ENCODE measurements at places on chromosomes 3 and 15.

DNA sequence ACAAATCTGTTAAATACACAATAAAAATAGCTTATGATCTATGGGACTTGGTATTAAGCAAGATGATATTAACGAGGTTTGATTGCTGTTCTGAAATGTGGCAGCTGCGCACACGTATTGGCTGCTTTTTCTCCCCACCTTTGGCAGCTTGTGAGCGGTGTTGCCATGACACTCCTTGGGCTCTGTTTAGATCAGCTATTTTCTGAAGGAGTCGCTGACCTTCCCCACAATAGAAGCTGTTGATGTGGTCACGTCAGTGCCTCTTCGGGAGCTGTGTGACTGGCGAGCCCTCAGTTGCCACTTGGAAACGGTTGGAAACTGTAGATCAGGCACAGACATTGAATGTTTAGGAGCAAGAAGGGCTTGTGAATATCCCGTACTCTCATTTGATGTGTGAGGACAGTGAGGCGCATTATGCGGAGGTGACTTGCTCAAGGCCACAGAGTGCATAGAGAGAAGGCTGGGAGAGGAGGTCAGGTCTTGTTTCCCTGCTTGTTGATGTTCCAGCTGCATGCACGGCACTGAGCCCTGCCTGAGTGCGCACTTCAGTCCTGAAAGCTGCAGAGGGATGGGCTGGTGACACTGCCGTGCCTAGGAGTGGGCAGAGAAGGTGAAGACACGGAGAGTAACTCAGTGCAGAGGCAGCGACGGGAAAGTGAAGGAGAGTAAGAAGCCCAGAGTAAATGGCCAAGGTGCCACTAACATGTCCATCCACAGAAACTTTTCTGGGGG lies 198.4 kb downstream of the LPP start:
- H3K27ac ChIP-seq = no peak overlapping the region
- H3K4me1 ChIP-seq = peaks cover 11% of the 10 kb centered on the region
- DNase-seq = no peak
- H3K27me3 ChIP-seq = no peaks in the 10 kb centered on the region

DNA sequence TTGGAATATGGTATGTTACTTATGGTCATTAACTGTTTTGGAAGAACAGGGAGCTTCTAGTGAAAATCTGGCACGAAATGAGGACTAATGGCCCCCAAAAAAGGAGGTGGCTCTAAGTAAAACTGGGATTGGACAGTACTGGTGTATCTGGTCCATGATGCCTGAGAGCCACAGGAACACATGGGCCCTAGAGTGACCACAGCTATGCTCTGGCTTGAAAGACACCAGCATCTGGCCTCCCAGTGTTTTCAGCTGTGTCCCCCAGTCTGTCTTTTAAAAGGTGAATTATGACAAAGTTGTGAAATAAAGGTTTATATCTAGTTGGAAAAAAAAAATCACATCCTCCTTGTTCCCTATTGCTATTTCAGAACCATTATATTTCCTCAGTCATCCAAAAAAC lies 64.5 kb downstream of the GSK3B start:
- H3K4me1 ChIP-seq = no peaks in the 10 kb centered on the region
- no peaks in the 10 kb centered on the region for H3K36me3 ChIP-seq
- no peaks in the 10 kb centered on the region for H3K27me3 ChIP-seq
- DNase-seq = no peak

DNA sequence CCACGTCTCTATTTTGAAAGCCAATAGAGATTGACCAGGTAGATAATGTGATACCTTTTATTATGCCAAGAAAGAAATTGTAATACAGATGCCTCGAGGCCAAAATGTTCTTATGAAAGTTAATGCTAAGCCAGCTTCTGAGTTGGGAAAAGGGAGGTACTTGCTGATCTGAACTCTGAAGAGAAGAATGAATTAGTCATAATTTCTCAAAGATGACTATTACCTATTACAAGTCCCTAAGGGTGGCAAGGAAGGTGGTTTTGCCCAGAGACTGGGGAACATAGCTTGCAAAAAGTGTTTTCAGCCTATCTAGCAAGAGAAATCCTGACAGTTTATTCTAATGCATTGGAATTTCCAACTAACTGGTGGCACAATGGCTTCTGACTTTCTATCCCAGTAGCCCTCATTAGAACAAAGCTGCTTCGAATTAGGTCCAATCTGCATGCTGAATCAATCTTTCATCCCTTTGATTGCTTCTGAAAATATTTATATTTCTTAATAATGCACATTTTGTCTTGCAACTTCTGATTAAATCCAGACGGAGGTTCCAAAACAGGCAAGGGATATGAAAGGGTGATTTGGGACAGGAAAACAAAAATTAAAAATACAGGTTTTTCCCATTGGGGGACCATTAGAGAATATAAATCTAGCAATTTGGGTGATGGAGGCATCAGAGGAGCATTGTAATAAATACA lies 17.7 kb upstream of the NR2F2 start:
- H3K36me3 ChIP-seq = peaks cover 2% of the 10 kb centered on the region
- H3K27me3 ChIP-seq = no peaks in the 10 kb centered on the region
- H3K4me1 ChIP-seq = peaks cover 10% of the 10 kb centered on the region
- no peak overlapping the region for H3K4me3 ChIP-seq
- no peak for DNase-seq

GRCh38 chr3:136624894-136625815 lies 127.0 kb downstream of the STAG1 start:
- no peak overlapping the region for H3K27ac ChIP-seq
- no peaks in the 10 kb centered on the region for H3K27me3 ChIP-seq

GRCh38 chr15:57902155-57902554 lies 163.4 kb downstream of the ALDH1A2 start:
- H3K36me3 ChIP-seq = no peaks in the 10 kb centered on the region
- no peaks in the 10 kb centered on the region for H3K27me3 ChIP-seq
- no peak overlapping the region for H3K27ac ChIP-seq
- H3K4me1 ChIP-seq = peaks cover 6% of the 10 kb centered on the region

GRCh38 chr15:99562238-99562637 lies 3.5 kb upstream of the MEF2A start:
- peaks cover 13% of the 10 kb centered on the region for H3K4me1 ChIP-seq
- DNase-seq = no peak
- no peak overlapping the region for H3K27ac ChIP-seq

DNA sequence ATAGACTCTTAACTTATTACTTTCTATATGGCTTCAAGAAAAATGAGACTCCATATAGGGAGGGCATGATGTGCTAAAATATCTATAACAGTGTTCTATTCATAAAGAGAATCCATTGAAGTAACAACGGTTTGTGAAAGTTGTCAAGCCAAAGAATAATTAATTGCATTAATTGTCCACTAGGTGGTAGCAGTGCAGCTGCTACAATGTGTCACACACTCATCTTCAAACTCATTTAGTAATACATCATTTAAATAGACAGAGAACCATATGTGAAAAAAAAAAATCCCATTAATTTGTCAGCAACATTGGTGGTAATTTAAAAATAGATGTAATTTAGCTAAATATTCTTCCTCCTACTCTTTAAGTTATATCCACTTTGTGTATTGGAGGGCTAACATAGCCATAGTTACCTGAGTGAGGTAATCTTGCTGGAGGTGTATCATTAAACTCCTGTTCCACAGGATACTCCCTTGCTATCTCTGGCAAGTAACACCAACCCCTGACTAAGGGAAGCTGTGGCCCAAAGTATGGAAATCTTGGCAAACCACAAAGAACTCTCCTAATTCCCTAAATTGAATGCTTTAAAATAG lies 3.7 kb upstream of the CPA3 start:
- H3K36me3 ChIP-seq = no peaks in the 10 kb centered on the region
- no peak overlapping the region for H3K27ac ChIP-seq
- H3K4me1 ChIP-seq = no peaks in the 10 kb centered on the region
- H3K27me3 ChIP-seq = peaks cover 28% of the 10 kb centered on the region

- no peak overlapping the region for H3K4me3 ChIP-seq
- no peak overlapping the region for H3K27ac ChIP-seq
- peaks cover 12% of the 10 kb centered on the region for H3K4me1 ChIP-seq
- DNase-seq = no peak
- H3K36me3 ChIP-seq = no peaks in the 10 kb centered on the region
Measured at GRCh38 chr3:51673802-51674654, 3.0 kb downstream of the TEX264 start.

Data from endothelial cell of umbilical vein (primary cell).